ENCODE measurements at places on chromosomes 1 and 21.

GRCh38 chr1:237074371-237075117, 32.6 kb downstream of the RYR2 start:
- no peak for DNase-seq

GRCh38 chr1:156458181-156458503, 42.4 kb downstream of the MEF2D start:
- no peak for DNase-seq

GRCh38 chr1:234980645-234981396, 147.8 kb downstream of the TOMM20 start:
- no peak for DNase-seq

GRCh38 chr1:66172272-66172671, 361.7 kb upstream of the SGIP1 start:
- no peak for DNase-seq

DNA sequence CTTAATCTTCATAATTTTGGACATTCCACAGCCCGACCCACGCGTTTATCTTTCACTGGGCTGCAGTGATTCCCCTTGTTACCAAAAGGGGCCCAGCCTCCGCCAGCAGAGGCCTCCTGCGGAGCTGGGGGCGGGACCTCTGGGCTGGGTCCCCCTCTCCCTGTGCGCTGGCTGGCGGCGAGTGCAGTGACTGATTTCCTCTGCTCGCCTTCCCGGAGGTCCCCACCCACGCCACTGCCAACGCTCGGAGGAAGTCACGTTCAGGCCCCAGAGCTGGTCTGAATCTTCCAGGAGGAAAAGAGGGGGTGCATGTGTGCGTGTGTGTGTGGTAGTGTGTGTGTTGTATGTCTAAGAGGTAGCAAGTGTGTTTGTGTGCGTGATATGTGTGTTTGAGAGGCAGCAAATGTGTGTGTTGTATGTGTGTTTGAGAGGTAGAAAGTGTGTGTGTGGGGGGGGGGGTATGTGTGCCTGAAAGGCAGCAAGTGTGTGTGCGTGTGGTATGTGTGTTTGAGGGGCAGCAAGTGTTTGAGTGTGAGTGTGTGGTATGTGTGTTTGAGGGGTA, 35.0 kb upstream of the JAK1 start:
- peak; percentile 61 for DNase-seq

GRCh38 chr1:234760303-234760723, 150.3 kb upstream of the IRF2BP2 start:
- DNase-seq = no peak

DNA sequence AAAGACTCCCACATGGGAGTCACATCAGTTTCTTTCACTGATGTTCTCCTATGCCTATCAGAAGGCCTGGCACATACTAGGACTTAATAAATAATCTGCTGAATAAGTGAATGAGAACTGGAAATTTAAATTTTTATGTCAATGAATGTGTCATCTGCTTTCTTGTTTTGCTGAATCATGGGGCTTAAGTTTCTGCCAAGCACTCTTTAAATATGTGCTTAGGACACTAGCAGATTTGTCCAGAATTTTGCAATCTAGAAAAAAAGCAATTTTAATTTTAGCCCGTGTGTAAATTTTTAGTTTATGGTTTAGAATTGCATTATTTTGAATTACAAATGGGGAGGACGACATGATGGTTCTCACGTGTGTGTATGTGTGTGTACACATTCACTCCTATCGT, 803.1 kb downstream of the USP25 start:
- DNase-seq = no peak

DNA sequence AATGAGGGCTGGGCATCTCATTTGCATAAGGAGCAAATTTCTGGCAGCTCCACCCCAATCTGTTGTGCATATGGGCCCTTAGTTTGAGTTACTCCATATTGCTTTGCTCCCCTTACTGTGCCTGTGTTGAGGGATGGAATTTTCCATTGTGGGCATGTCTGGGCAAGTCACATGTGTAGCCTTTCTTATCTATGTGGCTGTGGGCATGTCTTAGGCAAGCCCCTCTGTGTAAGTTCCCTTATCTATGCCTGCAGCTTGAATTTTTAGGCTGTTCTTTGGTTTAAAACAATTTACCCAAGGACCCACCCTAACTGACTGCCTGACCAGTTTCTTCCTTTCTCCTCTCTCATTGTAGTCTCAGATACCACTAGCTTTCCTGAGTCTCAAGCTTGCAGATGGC, 405.7 kb upstream of the NCAM2 start:
- no peak for DNase-seq

Data from activated T-helper 1 cell treated with anti-CD3 and anti-CD28 coated beads, Interleukin-2, amount 50 U/mL, for 16 hours (primary cell).